ENCODE measurements at places on chromosomes 13 and 19.
A peak's percentile ranks its signal among the peaks of the same experiment; 100 is the strongest.

DNA sequence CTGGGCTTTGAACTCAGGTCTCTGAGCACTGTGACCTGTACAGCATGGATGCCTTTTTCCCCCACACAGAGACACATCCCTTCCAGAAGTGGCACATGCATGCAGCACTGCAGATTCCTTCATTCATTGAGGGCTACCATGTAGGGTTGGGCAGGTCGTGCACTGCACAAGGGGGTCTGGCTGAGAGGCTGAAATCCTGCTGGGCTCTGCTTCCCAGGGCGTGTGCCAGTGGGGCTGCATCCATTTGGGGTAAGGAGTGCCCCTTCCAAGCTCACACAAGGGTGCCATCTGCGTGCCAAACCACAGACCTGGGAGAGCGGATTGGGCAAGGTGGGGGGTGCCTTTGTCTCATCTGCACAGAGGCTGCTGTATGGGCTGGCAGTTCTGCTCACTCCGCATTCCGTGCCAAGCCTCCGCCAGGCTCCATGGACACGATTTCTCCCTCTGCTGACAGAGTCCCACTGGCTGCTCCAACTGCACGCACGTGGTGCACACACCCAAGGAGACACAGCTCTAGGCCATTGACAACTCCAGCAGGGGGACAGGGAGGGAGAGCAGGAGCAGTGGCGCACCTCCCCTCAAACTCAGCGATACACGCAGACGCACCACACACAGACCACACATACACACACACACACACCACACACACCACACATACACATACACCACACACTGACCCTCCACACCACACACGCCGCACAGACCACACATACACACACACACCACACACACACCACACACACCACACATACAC lies 4.5 kb upstream of the SHISA7 start:
- DNase-seq = no peak

- peak; percentile 72 for DNase-seq
Measured at GRCh38 chr13:79485014-79485811, 4.3 kb downstream of the NDFIP2 start.

- DNase-seq = no peak
Measured at GRCh38 chr13:100428986-100429385, 159.6 kb downstream of the GGACT start.

DNA sequence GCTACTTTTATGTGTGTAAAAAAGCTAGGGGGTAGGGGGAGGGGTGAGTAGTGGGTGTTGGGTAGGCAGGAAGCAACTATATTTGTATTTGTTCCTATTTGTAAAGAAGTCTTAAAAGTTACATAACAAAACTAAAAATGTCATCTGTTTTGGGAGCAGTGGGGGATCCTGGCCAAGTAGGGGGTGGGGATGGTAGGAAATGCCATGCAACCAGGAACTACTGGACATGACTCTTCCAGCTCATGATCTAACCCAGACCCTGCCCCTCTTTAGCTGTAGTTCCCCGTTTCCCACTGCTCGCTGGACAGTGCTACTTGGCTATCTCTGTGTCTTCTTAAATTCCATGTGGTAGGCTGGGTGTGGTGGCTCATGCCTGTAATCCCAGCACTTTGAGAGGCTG lies 3.2 kb downstream of the GTF3A start:
- no peak for DNase-seq

- DNase-seq = no peak
Measured at GRCh38 chr19:41321600-41322270, 11.8 kb downstream of the CCDC97 start.

DNA sequence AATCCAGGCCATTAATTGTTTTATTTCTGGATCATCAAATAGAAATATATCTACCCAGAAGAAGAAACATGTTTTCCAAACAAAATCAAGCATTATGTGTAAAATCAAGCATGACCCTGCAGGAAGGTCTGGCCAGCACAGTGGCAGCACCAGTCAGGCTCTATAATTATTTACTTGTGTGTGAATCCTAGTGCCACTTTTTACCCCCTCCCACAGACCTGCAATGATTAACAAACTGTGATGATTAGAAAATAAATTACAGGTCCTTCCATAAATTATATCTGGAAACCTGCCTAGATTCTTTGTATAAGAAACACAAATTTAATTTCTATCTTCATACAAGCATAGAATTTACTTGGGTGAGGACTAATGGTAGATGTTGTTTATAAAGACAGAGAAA lies 186.1 kb downstream of the GPC6 start:
- DNase-seq = no peak

GRCh38 chr13:63048653-63049052 lies 1633.0 kb upstream of the PCDH20 start:
- no peak for DNase-seq

GRCh38 chr13:99658261-99658991 lies 157.2 kb downstream of the TM9SF2 start:
- DNase-seq = peak; percentile 39

All from forelimb muscle (tissue), 1 donor.